ENCODE measurements at places on chromosomes 1 and 21. TPM values are rescaled to one million over a fixed set of nuclear protein-coding genes. Genes with fewer than 3 reads are reported as not detected.

The LYPD8 gene
- total RNA-seq = not detected

The TCEA3 gene
- total RNA-seq = 44.9 TPM

The WDR64 gene
- not detected for total RNA-seq

The ITGB2 gene
- 14.2 TPM for total RNA-seq

The DYNLT5 gene
- not detected for total RNA-seq

The PAQR6 gene
- 2.9 TPM for total RNA-seq

The PLPPR5 gene
- not detected for total RNA-seq

The TTC34 gene
- total RNA-seq = 0.37 TPM

The CHRM3 gene
- total RNA-seq = 49.8 TPM

The SLC22A15 gene
- 9.8 TPM for total RNA-seq

The CD1B gene
- total RNA-seq = 1.2 TPM

The EPHA2 gene
- 6.7 TPM for total RNA-seq

The OR2G6 gene
- total RNA-seq = not detected

The RGS13 gene
- 1.4 TPM for total RNA-seq

The PPIAL4G gene
- not detected for total RNA-seq

The NPR1 gene
- 5.4 TPM for total RNA-seq

The ICOSLG gene
- 3.1 TPM for total RNA-seq

The TACSTD2 gene
- total RNA-seq = not detected

The AMY1A gene
- total RNA-seq = not detected

The CNKSR1 gene
- total RNA-seq = 45.8 TPM

The WNT3A gene
- total RNA-seq = not detected

The L1TD1 gene
- total RNA-seq = not detected

The SLC9C2 gene
- not detected for total RNA-seq

The ZYG11A gene
- not detected for total RNA-seq

The COL24A1 gene
- total RNA-seq = 0.58 TPM

The CRYAA gene
- total RNA-seq = not detected

The EIF4G3 gene
- 50.9 TPM for total RNA-seq

The BEND5 gene
- total RNA-seq = 10.1 TPM

The FMOD gene
- 36.2 TPM for total RNA-seq

The DNAI4 gene
- total RNA-seq = not detected

The C1orf21 gene
- total RNA-seq = 50.9 TPM

The PNRC2 gene
- 43.7 TPM for total RNA-seq

The PTPRU gene
- total RNA-seq = 7.0 TPM

The GPR89A gene
- total RNA-seq = 60.6 TPM
